ENCODE measurements at places on chromosomes 4 and X.

- peak; percentile 74 for DNase-seq
Measured at GRCh38 chrX:41381685-41382084, 47.7 kb downstream of the DDX3X start.

- peak; percentile 60 for DNase-seq
Measured at GRCh38 chr4:180949424-180950213, 1293.6 kb upstream of the TENM3 start.

GRCh38 chr4:182015893-182016292 is 227.3 kb upstream of the TENM3 start:
- DNase-seq = peak; percentile 47

DNA sequence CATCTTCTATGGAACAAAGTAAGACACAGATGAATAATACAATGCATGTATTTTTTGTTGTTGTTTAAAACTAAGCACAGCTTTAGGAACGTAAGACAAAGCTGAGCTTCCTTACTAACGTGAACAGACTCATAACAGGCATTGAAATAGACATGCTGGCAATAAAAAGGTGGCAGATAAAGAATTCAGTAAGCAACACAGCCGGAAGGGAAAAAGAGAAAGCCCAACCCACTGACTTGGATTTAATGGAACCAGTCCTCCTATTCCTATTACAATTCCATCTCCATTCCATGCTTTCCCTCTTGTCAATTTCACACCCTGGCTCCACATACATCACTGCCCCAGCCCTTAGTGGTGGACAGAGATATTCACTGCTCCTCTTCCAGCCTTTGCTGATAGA is 182.1 kb downstream of the NSUN7 start:
- DNase-seq = no peak

DNA sequence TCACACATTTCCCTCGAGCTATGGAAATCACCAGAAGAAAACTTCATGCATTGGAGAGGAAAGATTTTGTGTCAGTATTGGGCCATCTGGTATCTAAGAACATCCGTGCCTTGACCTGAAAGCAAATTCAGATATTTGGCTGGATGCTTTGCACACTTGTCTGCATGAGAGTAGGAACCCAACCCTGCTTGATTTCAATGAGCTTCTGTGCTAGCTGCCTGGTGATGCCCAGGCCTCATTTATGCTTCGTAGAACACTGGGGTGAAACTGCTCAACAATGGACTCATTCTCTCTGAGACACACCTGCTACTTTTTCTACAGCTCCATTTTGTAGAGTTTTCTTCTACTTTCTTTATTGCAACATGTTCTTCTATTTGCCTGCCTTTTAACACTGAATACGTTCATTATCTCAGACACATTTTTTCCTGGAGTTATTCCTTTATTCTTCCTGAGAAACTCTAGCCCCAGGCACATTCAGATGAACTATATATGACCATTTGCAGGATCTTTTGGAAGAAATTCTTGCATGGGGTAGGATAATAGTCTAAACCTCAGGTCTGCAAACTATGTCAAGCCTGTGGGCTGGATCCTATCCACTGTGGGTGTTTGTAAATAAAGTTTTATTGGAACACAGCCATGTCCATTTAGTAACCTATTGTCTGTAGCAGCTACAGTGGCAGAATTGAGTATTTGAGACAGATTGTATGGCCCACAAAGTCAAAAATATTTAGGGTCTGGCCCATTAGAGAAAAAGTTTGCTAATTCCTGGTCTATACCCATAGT is 83.8 kb upstream of the CLCN4 start:
- no peak for DNase-seq

GRCh38 chrX:11566173-11566572 is 99.5 kb downstream of the ARHGAP6 start:
- no peak for DNase-seq

GRCh38 chrX:154829926-154830442 is 4.5 kb downstream of the SMIM9 start:
- no peak for DNase-seq

DNA sequence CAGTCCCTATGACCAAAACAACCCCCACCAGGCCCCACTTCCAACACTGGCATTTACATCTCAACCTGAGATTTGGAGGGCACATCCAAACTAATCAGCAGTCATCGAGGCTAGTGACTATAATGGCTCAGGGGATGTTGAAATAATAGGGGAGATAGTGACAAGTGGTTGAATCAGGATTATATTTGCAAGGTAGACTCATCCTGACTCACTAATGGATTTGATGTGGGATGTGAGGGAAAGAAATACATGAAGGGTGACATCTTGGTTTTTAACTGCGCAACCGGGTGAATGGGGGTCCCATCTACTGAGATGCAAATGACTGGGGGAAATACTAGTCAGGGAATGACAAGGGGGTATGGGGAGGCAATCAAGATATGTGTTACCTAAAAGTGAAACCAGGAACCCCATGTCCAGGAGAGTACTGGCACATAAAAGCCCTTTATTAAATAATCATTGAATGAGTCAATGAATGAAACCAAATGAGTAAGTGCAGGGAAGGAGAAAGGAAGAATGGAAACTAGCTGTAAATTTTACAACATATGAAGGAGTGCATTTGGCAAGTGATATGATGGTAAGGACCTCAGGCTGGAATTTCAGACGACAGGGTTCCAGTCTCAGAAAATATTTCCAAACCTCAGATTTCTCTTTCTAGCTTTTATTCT is 78.3 kb downstream of the PARM1 start:
- DNase-seq = peak; percentile 40

- no peak for DNase-seq
Measured at GRCh38 chrX:44795945-44796450, 47.8 kb upstream of the DUSP21 start.

DNA sequence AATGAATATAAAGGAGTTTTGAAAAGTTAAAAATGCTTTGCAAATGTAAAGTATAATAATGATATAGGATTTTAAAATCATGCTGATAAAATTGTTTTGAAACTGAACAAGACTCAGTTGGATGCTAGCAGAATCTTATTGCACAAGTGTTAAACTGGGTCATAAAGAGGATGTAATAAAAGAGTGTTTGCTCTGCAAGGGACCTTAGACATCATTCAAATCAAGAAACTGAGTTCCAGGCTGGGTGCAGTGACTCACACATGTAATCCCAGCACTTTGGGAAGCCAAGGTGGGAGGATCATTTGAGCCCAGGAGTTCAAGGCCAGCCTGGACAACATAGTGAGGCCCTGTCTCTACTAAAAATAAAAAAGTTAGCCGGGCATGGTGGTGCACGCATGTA is 27.5 kb upstream of the DUSP21 start:
- DNase-seq = no peak

DNA sequence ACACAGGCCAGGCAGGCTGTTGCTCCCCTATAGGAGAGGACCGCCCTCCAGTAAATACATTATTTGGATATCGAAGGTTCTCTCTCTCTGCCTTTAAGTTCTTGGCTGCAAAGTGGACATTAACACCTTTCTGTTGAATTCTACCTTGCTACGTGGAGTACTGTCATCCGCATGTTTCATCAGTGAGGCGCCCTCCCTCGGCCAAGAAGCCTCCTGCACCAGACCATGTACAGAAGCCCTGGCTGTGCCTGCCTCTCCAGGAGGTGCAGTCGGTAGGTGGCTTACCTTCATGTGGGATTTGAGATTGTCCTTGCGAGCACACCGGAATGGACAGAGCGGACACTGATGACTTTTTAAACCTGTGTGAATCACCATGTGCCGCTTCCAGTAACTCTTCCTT is 46.7 kb downstream of the ZNF827 start:
- no peak for DNase-seq

DNA sequence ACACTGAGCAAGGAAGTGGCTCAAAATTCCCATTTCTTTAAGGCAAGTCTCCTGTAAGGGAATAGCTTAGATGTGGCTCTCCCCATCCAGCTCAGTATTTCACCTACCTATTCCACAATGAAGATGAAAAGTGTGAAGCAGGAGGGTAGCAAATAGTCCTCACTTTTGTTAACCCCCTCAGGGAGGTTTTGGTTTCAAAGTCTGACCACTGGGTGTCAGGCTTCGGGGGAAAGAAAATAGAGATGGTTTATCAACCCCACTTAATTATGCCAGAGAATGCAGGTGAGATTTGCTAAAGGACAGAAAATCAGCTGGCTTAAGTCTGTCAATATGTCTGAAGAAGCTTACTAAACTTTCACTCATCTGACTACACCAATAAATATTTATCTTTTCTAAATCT is 69.5 kb downstream of the DHX15 start:
- no peak for DNase-seq

DNA sequence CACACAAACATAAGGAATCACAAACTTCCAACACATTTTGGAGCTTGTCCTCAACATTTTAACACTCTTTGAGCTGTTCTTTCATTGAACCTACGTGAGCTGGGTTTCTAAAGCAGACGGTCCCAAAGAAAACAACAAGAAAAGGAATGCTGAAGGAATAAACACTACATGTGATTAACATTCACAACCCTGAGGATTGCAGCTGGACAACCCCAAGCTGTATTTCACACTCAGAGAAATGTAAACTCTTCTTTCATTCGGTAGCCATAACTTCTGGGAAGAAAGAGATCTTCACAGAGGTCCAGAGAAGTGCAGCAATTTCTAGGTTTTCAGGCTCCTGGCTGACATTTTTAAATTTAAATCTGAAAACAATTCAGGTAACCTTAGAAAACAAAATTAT is 130.2 kb downstream of the CFAP299 start:
- DNase-seq = no peak

- DNase-seq = no peak
Measured at GRCh38 chr4:173857828-173858227, 327.8 kb upstream of the HAND2 start.

DNA sequence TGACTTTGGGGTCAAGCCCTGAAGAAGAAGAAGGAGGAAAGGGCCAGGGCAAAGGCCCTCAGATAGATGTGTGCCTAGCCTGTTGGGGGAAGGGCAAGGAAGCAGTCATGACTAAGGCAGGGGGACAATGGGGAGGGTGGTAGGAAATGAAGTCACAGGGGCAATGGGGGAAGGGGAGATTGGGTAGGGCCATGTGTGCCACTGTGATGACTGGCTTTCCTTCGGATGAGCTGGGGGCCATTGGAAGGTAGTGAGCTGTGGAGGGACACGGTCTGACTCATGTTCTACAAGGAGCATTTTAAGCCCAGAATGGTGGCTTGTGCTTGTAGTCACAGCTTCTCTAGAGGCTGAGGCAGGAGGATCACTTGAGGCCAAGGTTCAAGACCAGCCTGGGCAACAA is 642.0 kb downstream of the MID1IP1 start:
- peak; percentile 89 for DNase-seq

- DNase-seq = no peak
Measured at GRCh38 chr4:168849030-168849675, 160.9 kb downstream of the CBR4 start.

DNA sequence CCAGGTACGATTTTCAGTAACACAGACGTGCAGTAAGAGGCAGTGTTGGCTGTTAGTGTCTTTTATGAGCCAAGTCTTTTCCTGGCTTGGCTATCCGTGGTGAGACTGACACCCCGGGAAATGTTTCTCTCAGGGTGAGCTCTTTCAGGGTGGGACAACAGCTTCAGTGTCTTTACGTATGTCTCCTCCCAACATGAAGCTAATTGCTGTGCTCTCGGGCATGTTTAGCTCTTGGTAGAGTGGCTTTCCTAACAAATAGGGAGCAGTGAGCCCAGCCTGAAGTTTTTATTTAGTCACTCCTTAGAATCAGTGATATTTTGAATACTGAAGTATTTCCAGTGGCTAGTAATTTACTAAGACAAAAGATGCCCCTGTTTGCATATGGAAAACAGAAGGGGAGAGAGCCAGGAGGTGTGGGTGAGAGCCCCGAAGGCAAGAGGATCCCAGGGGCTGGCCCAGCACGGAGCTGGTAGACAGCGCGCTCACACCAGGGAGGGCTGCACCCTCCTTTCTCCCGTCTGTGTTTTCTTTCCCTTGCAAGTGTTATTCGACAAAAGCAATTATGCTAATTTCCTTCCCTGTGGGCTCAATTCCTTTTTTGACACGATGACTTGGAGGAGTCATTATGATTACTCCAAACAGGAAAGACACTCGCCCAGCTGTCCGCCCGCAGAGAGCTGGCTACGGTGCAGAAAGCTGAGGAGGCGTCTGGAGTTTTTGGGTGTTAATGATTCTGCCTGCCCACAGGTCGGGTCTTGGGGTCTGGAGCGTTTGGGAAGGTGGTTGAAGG is 47.7 kb downstream of the PDGFRA start:
- peak; percentile 40 for DNase-seq

- no peak for DNase-seq
Measured at GRCh38 chrX:153775293-153776119, 5.3 kb upstream of the SRPK3 start.

DNA sequence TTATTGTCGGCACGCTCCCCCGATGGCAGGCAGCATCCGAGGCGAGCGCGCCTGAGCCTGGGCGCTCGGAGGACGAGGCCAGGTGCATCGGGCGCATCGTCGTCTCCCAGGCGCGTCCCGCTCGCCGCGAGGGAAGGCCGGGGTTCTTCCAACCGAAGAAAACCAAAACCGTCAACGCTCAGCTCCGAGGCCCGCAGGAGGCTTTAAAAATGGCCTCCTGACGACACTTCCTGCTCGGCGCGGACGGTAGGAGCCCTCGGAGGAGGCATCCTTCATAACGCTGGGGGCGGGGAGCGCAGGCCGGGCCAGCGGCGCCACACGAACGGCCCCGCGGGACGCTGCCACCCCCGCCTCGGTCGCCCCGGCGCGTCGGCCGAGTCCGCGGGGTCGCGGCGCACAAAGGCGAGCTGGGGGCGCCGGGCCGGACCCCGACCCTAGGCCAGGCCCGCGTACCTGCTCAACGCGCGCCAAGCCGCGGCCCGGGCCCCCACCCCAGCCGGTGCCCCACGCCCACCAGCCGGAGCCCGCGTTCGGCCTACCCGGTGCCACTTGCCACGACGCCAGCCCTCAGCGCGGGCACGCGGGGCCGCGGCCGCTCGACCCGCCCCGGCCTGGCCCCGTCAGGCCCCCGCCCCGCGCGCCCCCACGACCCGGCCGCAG is 501 bp downstream of the ZNF518B start:
- peak; percentile 38 for DNase-seq

DNA sequence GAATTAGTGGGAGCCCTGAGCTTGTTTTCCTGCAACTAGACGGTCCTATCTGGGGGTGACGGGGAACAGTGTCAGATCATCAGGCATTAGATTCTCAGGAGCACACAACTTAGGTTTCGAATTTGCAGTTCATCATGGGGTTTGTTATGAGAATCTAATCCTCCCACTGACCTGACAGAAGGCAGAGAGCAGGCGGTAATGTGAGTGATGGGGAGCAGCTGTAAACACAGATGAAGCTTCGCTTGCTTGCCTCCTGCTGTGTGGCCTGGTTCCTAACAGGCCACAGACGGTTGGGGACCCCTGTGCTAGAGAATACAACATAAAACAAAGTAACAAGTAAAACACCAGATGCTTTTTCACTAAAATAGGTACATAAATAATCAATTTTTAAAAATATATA is 86.2 kb upstream of the BLTP1 start:
- DNase-seq = no peak

- DNase-seq = no peak
Measured at GRCh38 chr4:137694138-137694537, 161.8 kb upstream of the PCDH18 start.

Measured in kidney tubule cell (primary cell).